Activated CD8-positive, alpha-beta memory T cell treated with anti-CD3 and anti-CD28 coated beads for 48 hours (primary cell): ENCODE measurements at places on chromosomes 12 and 14.

GRCh38 chr12:581321-581720, 81.9 kb downstream of the NINJ2 start:
- DNase-seq, result no peak

DNA sequence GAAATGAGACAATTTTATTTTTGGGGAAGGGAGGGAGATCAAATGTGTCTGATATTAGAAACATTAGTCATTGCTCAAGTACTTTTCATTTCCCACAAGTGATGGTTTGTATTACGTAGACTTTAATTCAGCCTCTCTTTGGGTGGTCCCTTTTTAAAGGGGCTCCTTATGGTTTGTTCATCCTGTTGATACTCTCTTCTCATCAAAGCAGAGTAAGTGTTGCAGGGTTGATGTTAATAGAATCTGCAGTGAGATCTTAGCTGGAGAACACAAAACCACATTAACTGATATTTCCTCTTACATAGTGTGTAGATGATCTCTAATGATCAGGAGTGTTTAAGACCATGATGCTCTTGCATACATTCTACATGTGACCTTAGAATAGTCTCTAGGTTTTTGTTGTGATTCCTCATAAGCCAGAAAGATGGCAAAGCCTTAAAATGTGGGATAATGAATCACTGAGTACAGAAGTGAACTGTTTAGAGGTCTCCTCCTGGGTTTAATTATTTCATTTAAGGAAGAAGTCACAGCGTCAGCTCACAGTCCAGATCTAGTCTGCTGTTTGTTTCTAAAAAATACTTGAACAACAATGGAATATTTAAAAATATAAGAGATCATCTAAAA, 87.4 kb upstream of the PTPRR start:
- no peak for DNase-seq

DNA sequence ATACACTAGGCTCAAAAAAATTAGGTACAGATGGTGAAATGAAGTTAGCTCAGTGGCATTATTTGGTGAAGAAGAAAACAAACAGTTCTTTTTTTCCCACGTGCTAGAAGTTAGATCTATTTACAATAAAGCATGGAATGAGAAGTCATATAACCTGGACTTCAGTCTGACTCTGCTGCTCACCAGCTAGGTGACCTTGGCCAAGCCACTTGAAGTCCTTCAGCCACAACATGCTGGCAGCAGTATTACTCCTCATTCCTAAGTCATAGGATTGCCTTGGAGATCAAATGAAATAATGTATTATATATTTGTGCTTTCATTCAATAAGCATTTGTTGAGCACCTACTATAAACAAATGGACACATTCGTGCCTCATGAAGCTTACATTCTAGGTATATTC, 45.2 kb downstream of the PTHLH start:
- DNase-seq, result no peak

GRCh38 chr14:84228702-84229101, 1301.2 kb upstream of the FLRT2 start:
- DNase-seq, result no peak

- no peak for DNase-seq
Measured at GRCh38 chr14:39875028-39875427, 442.8 kb upstream of the FBXO33 start.

- DNase-seq, result no peak
Measured at GRCh38 chr12:125797421-125798175, 732.4 kb downstream of the AACS start.

GRCh38 chr14:100586153-100586402, 1.1 kb downstream of the BEGAIN start:
- DNase-seq, result no peak

DNA sequence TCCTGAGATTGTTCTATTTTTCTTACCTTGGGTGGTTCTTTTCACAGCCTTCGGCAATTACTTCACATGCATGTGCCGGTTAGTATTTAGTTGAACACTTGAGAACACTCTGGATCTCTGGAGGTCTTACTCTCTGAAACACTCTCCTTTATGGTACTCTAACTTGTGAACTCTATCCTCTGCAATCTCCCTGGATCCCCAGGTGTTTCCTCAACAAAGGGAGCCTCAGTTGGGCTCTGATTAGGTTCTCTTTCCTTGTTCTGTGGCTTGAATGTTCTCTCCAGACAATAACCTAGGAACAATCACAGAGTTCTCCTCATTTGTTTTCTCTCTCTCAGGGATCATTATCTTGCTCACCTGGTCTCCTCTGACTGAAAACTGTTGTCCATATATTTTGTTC, 40.5 kb upstream of the ABCD2 start:
- DNase-seq, result no peak

DNA sequence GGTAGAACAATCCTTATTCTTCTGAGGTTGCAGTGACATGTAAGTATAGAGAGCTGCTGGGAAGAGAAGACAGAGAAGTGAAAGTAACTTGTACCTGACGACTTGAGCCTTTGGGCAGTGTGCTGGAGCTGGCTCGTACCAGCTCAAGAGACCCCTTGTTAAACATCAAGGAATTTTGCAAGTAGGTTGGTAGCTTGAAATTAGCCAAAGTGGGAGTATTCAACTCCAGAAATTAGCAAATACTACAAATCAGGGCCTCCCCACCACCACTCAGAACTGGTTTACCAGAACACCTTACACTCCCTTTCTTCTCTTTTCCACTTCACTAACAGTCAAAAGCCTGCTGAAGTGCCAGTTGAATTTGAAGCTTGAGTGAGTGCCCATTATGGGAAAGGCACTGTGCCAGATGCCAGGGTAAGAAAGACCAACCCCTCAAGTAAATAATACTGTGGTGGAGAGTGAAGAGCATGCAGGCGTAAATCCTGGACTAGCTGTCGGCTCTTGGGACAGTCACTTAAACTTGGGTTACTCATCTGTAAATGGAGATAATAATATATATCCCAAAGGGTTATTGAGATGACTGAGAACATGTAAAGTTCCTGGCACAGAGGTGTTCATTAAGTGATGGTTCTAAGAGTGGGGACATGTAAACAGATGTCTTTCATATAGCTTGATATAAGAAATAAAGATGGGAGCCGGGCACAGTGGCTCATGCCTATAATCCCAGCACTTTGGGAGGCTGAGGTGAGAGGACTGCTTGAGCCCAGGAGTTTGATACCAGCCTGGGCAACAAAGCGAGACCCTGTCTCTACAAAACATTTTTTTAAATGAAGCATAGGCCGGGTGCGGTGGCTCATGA, 27.0 kb upstream of the EID3 start:
- DNase-seq, result no peak

DNA sequence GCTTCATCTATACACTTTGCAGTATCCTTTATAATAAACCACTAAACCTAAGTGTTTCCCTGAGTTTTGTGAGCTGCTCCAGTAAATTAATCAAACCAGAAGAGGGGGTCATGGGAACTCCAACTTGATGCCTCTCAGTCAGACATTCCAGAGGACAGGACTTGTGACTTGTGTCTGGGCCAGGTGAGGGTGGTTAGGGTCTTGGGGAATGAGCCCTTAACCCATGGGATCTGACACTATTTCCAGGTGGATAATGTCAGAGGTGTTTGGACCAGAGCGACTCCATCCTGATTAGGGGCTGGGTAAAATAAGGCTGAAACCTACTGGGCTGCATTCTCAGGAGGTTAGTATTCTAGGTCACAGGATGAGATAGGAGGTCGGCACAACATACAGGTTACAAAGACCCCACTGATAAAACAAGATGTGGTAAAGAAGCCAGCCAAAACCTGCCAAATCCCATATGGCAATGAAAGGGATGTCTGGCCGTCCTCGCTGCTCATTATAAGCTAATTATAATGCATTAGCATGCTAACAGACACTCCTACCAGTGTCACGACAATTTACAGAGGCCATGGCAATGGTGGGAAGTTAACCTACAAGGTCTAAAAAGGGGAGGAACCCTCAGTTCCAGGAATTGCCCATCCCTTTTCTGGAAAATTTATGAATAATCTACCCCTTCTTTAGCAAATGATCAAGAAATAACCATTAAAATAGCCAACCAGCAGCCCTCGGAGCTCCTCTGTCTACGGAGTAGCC, 58.7 kb downstream of the BCAT1 start:
- no peak for DNase-seq

GRCh38 chr12:108722992-108723766, 8.1 kb downstream of the CORO1C start:
- DNase-seq, result no peak

DNA sequence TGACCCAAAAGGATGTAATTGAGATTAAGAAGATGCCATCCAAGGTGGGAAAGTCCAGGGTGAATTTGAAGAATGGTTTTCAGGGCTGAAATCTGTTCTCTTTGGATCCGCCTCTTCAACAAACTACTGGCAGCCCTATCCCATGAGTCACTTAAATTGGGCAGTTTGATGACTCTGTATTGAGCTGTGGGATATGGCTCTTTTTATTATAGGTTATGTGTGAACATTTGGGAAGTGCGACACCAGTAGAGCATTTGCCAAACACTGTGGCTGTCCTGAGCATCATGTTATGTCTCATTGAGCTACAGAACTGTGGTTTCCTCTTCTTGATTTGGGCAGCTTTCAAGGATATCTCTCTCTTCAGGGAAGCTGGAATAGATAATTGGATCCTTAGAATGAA, 22.3 kb downstream of the IFT43 start:
- no peak for DNase-seq

DNA sequence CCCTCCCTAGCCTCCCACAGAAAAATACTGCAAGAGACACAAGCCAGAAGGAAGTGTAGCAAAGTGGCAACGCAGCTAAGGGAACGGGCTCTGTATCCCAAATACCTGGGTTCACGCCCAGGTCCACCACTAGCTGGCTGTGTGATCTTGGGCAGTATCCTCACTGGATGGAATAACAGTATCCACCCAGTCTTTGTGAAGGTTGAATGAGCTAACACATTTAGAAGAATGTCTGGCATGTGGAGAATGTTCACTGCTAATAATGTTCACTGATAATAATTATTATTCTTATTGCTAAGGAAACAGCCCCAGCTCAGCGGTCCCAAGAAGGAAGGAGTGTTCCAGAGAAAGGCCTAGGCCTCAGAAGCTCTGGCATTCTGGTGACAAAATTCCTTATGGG, 70.9 kb downstream of the VWF start:
- no peak for DNase-seq

DNA sequence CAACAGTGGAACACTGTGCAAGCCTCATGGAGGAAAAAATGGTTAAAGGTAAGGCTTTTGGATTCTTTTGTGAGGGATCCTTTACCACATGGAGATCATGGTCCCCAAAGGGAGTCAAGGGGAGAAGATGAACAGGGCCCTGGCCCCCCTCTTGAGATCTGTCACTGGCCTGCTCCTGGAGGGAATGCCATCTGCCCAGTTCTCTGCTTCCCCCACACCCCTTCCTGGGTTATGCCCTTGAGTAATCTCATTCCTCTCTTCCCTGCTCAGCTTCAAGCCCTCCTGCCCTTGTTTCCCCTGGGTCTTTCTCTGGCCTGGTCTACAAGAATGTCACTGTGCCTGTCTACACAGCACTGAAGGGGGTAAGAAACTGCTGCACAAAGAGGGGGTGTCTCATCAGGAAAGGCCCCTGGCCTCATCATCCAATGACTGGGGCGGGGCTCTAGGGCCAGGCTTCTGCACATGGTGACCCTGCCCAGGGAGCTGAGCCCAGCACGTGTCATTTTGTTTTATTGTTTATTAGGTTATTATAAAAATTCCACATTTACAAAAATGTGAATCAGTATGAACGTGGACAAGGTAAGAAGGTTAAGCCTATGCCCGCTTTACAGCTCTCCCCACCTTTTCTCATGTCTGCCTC, 30.3 kb downstream of the PIGH start:
- DNase-seq, result no peak

GRCh38 chr14:51495319-51495718, 156.4 kb upstream of the FRMD6 start:
- no peak for DNase-seq

DNA sequence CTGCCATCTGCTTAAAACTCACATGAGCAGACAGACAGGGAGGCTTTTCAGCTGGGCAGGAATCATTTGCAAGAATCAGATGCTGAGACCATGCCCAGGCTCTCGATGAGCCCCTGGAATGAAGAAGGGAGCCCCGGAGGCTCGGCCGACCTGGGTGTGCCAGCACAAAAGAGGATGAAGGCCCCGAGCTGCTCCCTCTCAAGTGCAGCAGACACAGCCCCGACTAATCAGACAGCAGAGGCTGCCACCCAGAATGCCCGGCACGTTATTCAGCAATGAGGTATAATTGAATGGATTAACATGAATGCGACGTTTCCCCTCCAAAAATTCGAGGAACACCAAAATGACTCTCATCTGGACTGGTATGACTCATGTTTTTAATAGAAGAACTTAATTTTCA, 58.9 kb downstream of the BCL11B start:
- no peak for DNase-seq

GRCh38 chr14:105864116-105864515, 337.7 kb downstream of the TMEM121 start:
- no peak for DNase-seq

DNA sequence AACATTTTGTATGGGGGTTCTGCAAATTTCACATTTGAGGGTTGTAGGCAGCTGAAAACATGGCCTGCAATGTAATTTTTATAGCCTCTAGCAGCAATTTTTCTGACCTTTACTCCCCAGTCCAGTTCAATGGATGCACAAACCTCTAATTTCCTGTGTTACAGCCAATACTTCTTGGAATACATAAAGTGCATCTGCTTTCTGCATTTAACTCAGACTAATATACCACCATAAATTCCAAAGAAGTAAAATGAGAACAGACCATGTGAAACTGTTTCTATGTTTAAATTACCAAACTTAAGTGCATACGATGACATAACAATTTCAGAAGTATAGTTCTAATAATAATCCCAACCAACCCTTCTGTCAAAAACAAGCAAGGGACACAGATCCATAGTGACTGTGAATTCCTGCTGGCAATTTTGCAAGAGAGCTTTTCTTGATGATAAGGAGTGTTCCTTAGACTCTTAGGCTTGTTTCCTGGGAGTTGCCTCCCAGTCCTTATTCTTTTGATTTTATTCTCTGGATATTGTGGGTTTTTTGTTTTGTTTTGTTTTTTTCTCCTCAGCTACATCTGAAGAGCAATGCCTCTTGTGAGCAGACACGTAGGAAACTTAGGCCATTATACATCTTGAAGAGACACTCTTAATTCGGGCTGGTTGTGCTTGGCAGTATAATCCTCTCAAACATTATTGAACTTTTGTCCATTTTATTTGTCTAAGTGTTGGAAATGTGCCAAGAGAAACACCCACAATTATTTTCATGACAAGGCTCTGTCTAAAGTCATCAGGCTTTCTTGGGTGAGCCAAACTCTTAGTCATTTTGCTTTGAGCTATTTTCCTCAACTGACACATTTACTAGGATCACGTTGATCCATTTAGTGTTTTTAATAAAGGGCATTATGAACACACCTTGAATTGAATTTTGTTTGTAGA, 51.3 kb upstream of the RERGL start:
- no peak for DNase-seq

GRCh38 chr14:50928002-50928635, 16.2 kb downstream of the PYGL start:
- no peak for DNase-seq

DNA sequence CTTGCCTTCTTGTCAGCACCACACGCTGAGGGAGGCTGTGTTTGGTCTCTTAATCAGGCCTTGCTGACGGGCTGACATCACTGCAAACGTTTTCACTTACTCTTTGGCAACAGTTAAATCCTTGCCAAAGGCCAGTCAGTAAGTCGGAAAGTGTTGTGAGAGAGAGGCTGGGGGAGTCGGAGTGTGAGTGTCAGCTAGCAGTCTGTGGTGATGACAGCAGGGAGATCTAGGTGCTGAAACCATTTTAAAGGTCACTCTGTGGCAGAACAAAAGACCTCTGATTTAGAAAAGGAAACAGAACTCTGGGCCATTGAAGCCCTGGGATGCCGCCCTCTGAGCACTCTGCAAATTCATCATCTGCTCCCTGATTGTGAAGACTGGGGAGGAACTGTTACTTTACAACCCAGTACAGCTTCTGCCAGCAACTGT, 143.5 kb downstream of the PAX9 start:
- no peak for DNase-seq

GRCh38 chr12:109696485-109697269, 16.9 kb upstream of the FAM222A start:
- no peak for DNase-seq
